ENCODE measurements at places on chromosomes 6 and 20.

DNA sequence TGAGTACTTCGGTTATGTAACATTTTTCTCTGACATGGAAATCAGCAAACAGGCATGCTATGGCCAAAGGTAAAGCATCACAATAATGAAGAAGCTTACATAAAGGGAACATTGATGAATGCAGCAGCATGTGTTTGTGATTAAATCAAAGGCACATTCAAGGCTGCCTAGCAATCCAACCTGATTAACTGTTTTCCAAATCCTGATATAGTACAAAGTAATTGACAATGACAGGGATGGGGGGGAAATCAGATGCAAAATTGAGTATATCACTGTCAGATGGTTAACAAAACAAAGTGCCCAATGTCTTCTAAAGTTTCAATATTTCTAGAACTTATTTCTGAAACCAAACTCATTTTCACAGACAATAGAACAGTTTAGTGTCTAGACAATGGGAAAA lies 39.2 kb upstream of the B3GAT2 start:
- DNase-seq = no peak

DNA sequence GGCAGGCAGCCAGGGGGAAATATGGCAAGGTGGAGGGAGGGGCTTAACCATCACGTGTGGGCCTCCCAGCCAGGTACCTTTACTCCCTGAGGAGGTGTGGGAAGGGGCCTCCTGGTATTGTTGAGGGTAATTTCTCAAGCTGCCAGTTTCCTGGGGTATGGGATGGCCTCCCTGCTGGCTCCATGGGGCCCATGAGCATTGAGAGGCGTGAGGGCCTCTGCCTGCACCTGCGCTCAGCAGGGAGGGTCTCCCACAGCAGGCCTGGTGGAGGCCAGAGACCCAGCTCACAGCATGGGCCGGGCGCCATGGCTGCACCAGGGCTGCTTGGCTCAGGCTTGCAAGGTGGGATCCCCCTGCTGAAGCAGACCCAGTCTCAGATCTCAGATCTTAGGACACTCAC lies 113.0 kb downstream of the GRM4 start:
- no peak for DNase-seq

- no peak for DNase-seq
Observed at GRCh38 chr6:24932832-24933231, 2.9 kb downstream of the RIPOR2 start.

DNA sequence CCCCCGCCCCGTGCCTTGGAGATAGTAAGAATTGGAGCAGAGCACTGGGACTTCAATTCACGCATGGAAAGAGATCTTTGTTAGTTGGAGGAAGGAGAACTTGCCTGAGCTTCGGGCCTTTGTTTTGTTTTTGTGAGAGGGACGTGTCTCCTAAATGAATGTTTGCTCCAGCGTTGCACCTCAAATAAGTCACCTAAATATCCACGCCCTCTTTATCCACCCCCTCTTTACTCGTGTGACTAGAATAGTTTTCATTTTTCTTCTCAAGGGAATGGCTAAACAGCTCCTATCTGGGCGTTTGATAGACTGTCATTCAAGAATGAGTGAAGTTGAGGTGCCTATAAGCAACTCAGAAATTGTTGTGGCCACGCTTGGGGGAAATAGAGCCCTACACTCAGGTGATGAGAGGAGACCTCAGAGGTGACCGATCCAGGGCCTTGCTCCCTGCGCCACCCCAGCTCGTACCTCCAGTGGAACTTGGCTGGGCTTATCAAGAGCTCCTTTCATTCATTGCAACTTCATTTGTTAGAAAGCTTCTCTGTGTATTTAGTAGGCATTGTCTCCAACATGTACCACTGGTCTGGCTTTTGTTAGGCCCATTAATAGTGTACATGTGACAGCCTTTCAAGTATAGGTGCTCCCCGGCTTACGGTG lies 861 bp downstream of the PCMTD2 start:
- no peak for DNase-seq

DNA sequence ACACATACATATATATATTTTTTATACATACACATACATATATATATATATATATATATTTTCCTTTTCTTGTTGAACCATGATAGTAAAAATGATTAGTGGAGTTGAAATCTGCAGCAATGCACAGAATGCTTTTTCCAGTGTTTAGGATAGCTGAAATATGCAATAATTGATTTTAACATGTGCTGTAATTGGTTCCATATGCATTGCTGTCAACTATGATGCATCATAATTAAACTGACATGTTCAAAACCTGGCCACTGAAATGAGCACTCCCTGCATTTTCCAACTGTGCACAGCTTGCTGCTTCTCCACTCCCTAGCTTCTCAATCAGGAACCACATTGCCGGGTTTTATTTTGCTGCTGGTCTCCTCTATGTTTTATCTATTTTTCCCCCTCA lies 358.3 kb downstream of the PAX1 start:
- no peak for DNase-seq

DNA sequence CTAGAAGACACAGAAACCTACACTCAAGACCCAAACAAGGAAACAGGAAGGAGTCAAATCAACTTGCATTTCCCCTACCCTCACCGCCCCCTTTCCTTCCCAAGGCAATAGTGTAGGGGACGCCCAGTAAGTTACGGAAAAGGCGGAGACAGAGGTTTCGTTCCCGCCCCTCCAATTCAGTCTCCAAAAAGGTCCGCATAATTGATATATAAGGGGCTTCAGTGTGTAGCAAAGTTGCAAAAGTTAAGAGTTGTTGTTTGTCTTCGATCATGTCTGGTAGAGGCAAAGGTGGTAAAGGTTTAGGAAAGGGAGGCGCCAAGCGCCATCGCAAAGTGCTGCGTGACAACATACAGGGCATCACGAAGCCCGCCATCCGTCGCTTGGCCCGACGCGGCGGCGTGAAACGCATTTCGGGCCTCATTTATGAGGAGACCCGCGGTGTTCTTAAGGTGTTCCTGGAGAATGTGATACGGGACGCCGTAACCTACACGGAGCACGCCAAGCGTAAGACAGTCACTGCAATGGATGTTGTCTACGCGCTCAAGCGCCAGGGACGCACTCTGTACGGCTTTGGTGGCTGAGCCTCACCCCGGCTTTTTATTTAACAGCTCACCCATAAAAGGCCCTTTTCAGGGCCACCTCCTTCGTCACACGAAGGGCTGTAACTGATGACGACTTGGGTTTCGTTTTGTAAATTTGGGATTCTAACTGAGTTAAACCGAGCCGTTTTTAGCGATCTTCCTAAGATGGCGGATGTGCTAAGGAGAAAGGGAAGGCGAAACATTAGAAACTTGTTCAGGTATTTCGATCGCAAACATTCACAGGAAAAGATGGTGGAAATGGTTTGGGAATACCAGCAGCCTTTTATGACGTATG lies 124.6 kb upstream of the BTN3A2 start:
- peak; percentile 94 for DNase-seq

- no peak for DNase-seq
Observed at GRCh38 chr6:168165373-168165772, 86.4 kb upstream of the FRMD1 start.

DNA sequence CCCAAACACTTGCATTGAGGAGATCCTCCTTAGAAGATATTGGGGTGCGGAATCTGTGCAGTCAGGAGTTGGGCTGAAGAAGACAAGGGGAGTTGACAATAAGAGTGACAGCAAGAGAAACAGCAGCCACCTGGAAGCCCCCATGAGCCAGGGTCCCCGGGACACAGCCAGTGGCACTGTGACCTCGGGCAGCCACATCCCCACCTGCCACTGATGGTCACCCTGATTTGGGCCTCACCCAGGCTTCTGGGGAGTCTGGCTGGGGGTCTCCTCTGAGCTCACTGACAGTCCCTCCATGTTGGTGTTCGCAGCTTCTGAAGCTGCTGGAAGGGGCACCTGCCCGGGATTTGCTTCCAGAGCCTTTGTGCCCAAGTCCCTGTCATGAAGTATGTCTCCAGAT lies 123.5 kb downstream of the TTLL2 start:
- no peak for DNase-seq

GRCh38 chr6:150417899-150418826 lies 49.4 kb downstream of the IYD start:
- DNase-seq = peak; percentile 62

DNA sequence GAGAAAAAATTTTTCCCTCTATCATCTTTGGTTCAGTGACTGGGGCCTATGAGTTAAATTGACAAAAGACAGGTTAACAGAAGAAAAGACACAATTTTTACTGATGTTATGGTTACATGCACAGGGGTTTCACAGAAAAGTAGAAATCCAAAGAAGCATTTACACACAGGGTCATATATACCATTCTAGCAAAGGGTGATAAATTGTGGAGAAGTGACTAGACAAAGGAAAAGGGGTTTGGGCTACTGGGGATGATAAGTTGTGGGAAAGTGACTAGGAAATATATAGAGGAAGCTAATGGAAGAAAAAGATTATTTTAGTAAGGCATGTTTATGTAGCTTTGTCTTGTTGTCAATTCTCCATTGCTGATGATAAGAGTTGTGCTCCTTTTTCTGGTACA lies 276.7 kb upstream of the JARID2 start:
- no peak for DNase-seq

- DNase-seq = no peak
Observed at GRCh38 chr6:4913705-4914419, 90.0 kb downstream of the RPP40 start.

DNA sequence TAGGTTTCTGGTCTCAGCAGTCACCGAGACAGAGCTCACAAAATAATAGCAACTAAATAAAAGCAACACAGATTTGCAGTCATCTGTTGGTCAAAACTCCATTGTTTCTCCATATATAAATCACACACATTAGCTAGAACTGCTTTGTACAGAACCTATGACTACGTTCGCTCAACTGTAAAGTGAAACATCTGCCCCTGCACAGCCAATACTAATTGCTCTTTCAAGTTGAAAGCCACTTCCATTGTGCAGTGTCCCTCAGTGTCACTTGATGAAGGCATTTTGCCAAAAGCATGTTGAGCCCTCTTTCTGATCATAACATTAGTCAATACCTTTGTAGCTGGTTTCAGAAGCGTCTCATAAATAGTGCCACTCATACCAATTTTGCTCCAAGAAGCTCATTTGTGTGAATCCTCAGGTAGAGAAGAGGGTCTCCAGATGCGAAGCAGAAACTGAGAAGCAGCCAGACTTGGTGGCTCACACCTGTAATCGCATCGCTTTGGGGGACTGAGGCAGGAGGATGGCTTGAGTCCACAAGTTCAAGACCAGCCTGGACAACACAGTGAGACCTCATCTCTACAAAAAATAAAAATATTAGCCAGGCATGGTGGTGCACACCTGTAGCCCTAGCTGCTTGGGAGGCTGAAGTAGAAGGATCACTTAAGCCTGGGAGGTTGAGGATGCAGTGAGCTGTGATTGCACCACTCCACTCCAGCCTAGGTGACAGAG lies 68.9 kb downstream of the PERP start:
- no peak for DNase-seq
